ENCODE measurements at places on chromosomes 6 and 20.

DNA sequence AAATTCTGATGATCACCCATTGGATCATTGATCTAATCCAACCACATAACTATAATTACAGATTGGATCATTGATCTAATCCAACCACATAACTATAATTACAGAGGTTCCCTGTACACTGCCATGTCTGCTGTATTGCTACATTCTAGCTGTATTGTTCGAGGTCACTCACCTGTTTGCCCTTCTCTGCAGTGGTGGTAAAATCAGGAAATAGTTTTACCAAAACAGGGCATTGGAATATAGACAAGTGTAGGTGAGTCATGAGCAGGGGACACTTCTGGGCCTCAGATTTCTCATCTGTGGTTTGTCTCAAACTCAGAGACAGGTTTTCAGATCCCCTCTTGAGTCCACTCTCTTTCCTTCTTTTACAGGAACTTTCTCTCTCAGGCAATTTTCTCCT lies 9.0 kb upstream of the AFDN start:
- DNase-seq = no peak

- no peak for DNase-seq
These were observed 1414.1 kb upstream of the EYS start for GRCh38 chr6:67121115-67121514.

- DNase-seq = no peak
These were observed 752.8 kb downstream of the CD109 start for GRCh38 chr6:74448850-74449249.

DNA sequence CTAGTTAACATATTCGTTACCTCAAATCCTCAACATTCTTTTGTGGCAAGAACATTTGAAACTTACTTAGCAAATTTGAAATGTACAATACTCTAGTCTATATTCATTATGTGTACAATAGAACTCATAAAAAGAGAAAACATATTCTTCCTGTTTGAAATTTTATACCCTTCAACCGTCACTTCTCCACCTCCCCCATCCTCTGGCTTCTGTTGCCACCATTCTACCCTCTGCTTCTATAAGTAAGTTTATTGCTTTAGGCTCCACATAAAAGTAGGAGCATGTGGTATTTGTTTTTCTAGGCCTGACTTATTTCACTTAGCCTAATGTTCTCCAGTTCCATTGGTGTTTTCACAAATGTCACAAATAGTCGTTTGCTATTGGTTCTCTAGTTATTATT lies 205.3 kb downstream of the TENT5A start:
- DNase-seq = no peak

- no peak for DNase-seq
These were observed 325.7 kb downstream of the TBC1D32 start for GRCh38 chr6:121008553-121008952.

- no peak for DNase-seq
These were observed 144.0 kb upstream of the AGPAT4 start for GRCh38 chr6:161417717-161418462.

DNA sequence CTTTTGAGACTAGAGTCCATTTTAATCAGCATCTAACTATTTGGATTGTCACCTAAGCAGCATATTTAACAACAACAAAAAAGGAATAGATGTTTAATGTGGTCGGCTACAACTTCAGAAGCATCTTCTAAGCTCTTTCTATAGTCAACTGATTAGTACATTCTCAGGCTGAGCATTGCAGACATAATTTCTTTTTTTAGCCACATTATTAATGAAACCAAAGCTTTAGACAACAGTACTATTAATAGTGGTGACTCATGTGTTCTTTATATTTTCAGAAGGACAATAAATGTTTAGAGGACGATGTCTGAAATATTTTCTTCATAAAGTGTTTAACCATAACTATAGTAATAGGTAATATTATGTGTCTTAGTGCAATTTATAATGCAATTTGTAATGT lies 52.4 kb downstream of the TPD52L1 start:
- DNase-seq = no peak

DNA sequence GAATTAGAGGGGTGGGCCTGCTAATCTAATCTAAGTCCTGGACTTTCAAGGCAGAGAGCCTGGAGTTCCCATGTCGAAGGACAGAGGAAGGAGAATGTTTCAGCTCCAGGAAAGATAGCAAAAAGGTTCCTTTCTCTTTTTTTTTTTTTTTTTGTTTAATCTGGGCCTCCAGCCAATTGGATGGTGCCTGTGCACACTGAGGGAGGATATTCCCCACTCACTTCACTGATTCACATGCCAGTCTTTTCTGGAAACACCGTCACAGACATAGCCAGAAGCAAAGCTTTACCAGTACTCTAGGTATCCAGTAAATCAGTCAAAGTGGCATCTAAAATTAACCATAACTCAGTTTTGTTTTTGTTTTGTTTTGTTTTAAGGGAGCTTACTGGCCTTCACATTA lies 721.1 kb downstream of the TENT5A start:
- no peak for DNase-seq

DNA sequence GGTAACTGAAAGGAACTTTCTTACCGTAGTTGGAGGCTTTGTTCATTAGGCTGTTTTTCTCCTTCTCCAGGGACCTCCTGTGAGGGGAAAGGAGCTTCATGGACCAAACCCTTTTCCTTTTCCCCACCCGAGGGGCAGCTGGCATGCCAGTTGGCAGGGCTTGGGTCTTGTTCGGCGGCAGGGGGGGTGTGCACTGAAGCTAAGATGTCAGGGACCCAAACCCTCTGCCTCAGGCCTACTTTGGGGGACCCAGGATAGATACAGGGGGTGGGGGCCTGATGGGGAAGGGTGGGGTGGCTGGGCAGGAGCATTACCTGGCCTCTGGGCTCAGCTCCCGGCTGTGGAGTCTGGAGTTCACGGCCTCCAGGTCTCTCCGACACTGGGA lies 14.9 kb downstream of the CCDC167 start:
- no peak for DNase-seq

DNA sequence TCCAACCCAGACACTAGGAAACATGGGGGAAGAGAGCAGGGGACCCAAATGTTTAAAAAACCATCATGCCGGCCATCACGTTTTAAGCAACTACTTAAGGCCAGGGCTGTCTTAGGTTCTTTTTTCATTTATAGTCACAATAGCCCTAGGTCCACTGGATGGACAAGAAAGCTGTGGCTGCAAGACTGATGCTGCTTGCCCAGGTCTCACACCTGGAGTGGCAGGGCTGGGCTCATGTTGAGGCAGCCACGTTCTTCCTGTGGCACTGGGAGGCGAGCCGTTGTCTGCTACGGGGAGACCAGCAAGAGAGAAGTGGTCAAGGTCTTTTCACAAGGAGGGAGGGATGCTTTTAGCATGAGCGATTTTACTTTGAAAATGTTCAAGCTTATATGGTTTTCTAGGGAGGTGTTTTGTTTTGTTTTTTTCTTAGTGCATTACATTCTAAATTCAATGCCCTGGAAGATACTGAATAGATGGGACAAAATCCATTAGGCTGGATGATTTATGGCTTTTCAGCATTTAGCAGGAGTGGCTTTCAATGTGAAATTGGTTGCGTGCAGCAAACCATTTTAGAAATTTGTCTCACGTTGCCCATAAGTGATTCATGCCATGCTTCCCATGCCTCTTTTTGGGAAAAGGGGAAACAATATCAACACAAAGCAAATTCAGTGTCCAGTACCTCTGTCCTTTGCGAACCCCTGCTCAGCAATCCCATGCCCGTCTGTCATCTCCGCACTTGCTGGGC lies 106.6 kb upstream of the SNX9 start:
- no peak for DNase-seq

DNA sequence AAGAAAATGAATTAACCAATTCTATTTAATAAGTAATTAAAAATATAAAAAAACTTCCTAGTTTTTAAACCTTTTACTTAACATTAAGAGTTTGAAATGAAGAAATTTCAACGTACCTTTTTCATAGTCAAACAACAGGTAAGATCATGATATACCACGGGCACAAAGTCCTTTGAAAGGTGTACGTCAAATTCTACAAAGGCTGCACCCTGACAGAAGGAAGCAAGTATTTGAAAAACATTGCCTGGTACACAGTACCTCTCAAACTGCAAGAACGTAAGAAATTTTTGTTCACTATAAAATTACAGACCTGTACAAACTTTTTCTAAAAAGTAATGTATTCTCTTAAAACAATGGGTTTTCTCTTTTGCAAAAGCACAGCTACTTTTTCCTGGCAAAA lies 180.2 kb upstream of the SHLD1 start:
- no peak for DNase-seq

DNA sequence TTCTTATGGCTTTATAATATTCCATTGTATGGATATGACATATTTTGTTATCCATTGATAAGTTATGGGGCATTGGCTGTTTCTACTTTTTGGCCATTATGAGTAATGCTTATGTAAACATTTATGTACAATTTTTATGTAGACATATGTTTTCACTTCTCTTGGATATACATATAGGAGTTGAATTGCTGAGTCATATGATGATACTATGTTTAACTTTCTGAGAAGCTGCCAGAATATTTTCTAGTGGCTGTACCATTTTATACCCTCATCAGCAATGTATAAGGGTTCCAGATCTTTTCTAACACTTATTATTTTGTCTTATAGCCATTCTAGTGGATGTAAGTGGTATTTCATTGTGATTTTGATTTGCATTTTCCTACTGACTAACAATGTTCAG lies 23.1 kb downstream of the OTOR start:
- no peak for DNase-seq

DNA sequence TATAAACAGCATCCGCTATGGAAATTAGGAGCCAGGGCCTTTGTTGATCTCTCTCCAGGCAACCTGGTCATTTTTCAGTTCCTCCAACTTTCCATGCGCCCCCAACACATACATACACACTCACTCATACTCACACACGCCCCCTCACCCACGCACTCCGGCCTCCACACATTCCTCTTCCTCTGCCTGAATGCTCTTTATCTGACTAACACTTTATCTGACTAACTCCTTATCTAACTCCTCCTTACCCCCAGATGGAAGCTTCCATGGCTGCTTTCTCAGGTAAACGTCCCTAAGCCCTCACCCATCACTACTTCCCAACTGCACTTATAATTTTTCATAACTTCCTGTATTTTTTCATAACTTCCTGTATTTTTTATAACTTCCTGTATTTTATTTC lies 17.4 kb downstream of the CASS4 start:
- DNase-seq = no peak

- DNase-seq = no peak
These were observed 151.3 kb upstream of the BEND6 start for GRCh38 chr6:56803594-56803993.

GRCh38 chr6:131558922-131559321 lies 14.1 kb upstream of the ARG1 start:
- no peak for DNase-seq

GRCh38 chr20:63772781-63773518 lies 33.4 kb downstream of the SLC2A4RG start:
- DNase-seq = no peak

GRCh38 chr20:57415771-57416170 lies 24.6 kb downstream of the RBM38 start:
- no peak for DNase-seq

DNA sequence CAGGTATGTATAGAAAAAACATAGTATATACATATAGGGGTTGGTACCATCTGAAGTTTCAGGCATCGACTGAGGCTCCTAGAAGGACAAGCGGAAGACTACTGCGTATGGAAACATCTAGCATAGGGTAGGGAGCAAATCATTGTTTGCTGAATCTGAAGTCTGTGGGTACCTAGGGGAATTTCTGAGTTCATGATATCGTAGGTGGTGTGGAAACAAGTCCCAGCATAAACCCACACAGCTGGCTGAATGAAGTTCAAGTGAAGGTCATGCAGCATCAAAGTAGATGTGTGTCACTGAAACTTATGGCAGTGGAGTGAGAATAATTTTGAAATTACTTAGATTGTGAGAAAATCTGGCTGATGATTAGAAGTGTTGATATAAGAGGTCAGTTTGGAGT lies 39.4 kb downstream of the MAP7 start:
- no peak for DNase-seq

GRCh38 chr20:47071646-47072185 lies 177.1 kb downstream of the EYA2 start:
- no peak for DNase-seq

DNA sequence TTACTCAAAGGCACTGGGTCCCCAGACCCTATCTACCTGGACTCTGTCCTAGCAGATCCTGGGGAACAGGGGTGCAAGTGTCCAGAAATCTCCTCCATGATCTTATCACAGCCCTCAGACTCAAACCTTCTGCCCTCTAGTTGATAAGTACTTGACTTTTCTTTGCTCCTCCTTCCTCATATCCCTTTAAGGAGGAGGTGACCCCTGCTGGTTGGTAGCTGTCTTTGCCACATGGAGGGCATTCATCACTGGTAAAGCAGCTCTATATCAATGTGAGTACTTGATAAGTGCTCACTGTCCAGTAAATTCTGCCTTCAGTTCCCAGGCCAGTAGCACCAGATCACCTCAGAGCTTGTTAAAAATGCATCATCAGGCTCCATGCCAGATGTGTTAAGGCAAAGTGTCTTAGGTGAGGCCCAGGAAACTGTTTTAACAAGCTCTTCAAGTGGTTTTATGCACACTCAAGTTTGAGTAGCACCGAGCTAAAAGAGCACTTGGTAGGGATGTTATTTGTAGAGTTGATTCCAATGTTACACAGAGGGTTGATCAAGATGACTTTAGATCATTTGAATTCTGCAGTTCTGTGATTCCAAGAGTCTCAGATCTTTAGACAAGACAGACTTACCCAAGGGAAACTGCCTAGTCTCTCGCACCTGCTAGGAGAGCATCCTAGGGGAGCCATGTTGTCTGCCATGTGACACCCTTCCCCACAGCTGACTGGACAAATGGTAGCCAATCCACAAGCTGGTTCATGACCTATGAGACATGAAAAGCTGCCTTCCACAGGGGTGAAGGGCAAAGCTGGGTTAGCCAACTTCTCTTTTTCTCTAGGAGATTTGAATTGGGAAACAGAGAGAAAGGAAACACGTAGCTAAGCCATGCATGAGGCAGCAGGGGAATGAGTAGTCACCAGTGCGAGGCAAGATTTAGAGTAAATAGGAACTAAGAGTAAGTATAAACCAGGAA lies 18.6 kb downstream of the TREML2 start:
- no peak for DNase-seq

- DNase-seq = no peak
These were observed 11.9 kb downstream of the NT5E start for GRCh38 chr6:85461798-85462170.

- DNase-seq = no peak
These were observed 482.0 kb upstream of the CHD6 start for GRCh38 chr20:42100137-42100704.

DNA sequence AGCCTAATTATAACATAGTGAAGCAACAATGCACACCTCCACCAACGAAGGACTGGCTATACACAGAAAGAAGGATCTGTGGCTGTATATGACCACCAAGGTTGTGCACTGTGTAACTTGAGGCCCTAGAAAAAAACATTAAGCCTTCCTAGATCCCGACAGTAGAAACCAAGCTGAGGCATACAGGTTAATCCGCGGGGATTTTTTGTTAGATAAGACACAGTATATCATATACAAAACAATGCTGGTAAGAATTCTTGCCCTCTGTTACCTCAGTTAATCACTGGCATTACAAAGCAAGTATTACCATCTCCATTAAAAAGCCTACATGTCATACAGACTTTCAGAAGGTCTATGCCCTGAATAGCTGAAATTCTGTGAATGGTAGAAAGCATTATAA lies 228.8 kb downstream of the TBC1D32 start:
- DNase-seq = no peak

- DNase-seq = no peak
These were observed 53.6 kb downstream of the MAP3K5 start for GRCh38 chr6:136738692-136739057.
